ENCODE measurements at places on chromosomes 4 and X.

DNA sequence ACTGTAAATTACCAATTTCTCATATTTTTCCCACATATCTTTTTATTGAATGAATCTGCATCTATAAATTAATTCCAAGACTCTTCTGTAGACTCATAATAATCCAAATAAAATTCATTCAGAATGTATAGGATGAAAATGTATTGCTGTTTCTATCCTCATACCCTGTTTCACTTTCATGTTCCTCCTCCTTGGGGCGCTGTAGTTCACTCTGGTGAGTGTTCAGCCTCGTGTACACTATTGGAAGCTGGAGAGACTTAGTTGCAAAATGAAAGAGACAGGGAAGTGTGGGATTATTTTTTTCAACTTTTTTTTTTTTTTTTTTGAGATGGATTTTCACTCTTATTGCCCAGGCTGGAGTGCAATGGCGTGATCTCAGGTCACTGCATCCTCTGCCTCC is 296.1 kb downstream of the TLL1 start:
- no peak for DNase-seq

DNA sequence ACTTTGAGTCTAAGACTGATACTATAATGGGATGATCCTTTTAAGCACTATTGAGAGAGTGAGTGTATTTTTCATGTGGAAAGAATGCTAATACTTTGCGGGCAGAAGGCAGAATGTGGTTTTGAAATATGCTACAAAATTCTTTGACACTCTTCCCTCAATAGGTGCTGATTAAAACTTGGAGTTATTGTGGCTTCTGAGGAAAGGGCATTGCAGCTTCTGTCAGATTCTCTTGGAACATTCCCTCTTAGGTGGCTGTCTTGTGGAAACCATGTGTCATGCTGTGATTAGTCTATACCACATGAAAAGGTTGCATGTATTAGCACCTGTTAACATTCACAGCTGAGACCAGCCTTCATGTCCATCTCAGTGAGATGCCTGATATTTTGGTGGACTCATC is 547.0 kb downstream of the STIM2 start:
- DNase-seq: no peak

GRCh38 chrX:13716905-13717304 is 17.5 kb downstream of the TRAPPC2 start:
- no peak for DNase-seq

DNA sequence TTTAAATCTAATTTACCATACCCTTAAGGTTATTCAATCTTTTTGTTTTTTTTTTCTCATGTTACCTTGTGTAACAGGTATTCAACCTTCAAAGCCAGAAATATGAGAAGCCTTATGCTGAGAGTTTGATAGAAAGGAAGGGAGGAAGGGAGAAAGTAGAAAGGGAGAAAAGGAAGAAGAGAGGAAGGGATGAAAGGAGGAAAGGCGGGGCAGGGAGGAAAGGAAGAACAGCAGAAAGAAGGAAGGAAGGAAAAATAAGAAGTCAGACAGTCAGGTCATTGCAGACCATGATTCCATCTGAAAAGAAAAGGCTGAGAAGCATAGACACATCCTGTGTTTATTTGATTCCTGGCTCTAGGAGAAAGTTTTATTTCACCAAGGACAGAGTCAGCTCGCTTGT is 30.9 kb downstream of the RTL9 start:
- no peak for DNase-seq

- DNase-seq: no peak
Measured at GRCh38 chr4:53508446-53508845, 82.8 kb downstream of the LNX1 start.

GRCh38 chr4:148029781-148030180 is 297.9 kb downstream of the ARHGAP10 start:
- no peak for DNase-seq

DNA sequence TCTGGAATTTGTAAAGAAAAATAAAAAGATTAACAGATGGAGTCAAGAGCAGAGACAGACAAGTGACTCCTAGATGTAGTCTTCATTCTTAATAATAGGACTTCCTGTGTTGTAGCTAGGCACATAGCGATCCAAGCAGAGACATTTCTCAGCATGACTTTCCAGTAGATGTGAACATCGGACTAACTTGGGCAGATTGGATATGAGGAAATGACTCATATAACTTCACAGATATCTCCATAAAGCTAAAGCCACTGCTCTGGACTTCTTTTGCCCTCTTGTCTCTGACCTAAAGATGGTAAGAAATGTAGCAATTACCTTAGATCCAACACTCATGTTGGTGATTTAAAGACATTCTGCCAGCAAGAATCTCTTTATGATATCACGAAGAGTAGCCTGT is 131.7 kb downstream of the EPHA5 start:
- no peak for DNase-seq

- no peak for DNase-seq
Measured at GRCh38 chrX:127313635-127314034, 494.1 kb downstream of the PRR32 start.

DNA sequence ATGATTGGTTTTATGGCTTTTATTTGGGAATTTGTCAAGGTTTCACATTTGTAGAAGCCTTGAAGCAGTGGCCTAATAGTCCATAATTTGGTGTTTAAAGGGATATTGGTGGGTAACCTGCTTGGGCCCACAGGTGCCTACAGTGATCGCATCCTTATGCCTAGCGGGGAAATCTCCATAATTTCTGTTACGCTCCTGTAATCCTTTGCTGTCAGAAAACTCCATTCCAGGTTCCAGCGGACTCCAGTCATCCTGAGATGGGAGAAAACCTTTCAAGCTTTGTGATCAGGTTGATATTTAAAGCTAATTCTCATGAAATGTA is 257.0 kb upstream of the JADE1 start:
- no peak for DNase-seq

GRCh38 chr4:112956484-112956896 is 93.0 kb upstream of the ANK2 start:
- peak; percentile 1 for DNase-seq

- peak; percentile 34 for DNase-seq
Measured at GRCh38 chrX:8341814-8342590, 122.6 kb upstream of the VCX3B start.

- DNase-seq: no peak
Measured at GRCh38 chr4:47762376-47763266, 75.2 kb downstream of the CORIN start.

- DNase-seq: no peak
Measured at GRCh38 chr4:148258535-148258934, 183.7 kb downstream of the NR3C2 start.

GRCh38 chr4:128346054-128346716 is 58.6 kb upstream of the PGRMC2 start:
- DNase-seq: no peak

DNA sequence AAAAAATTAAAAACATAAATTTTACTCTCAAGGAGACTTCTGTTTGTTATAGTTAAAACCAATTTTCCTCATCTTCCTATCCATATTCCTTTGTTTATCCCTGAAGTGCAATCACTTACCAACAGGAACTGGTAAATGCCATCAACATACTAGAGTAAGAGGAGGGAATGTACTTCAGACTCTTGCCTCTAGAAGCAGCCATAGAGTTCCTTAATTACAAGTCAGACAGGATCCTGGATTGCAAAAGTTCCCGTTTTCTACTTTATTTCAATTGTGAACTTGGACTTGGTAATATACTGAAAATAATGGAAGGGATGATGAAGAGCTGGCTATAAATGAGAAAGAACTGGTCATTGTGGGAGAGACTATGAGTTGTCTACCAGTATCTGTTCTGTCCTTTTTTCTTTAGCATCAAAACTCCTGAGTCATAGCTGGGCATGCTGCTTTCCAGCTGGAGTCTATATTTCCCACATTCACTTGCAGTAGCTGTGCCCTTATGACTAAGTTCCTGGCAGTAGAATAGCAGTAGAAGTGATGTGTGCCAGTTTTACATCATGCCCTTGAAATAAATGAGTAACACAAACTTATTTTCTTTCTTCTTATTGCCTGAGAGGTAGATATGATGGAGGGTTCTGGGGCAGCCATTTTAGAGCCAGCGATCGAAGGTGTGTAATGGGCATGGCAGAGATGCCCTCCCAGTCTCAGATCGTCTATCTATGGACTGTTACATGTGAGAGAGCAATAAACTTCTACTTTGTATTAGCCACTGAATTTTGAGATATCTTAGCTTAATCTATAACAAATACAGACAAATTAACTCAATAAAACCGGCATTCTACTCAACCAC is 26.8 kb upstream of the SPARCL1 start:
- DNase-seq: no peak

DNA sequence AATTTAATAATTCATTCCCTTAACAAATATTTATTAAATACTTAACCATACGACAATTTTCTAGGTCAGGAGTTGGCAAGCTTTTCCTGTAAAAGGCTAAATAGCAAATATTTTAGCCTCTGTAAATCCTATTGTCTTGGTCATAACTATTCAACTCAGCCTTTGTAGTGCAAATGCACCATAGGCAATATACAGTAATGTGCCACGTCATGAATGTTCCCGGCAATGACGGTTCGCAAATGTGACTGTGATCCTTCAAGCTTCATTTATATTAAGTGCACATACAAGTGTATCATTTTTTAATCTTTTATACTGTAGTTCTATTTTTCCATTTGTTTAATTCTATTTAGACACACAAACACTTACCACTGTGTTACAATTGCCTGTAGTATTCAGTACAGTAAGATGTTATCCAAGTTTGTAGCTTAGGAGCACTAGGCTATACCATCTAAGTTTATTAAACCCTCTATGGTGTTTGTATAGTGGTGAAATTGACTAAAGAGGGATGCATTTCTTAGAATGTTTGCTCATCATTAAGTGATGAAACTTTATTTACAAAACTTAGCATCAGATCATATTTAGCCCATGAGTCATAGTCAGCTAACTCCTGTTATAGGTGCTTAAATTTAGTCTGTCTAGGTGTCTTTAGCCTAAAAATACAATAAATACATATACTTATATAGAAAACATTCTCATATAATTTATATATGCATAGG is 553.6 kb downstream of the STPG2 start:
- DNase-seq: no peak

- DNase-seq: no peak
Measured at GRCh38 chrX:72621625-72622485, 49.2 kb upstream of the HDAC8 start.

GRCh38 chrX:39421006-39421405 is 619.7 kb downstream of the MID1IP1 start:
- DNase-seq: no peak

DNA sequence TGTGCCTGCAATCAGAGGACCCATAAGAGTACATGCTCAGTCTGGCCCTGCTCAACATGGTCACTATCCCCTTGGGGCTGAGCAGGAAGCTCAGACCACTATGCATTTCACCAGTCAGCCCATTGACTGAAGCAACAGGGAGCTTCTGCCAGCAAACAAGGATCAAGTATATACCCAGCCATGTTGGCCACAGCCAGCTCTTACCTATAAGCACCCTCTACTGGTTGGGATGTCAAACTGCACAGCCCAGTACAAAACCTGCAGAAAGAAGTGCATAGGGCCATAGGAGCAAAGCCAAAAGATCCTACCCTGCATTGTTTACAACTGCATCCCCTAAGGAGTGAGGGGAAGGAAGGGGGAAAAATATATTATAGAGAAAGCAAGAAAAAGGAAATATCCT is 214.4 kb upstream of the CPEB2 start:
- no peak for DNase-seq

- DNase-seq: no peak
Measured at GRCh38 chrX:119970574-119970973, 27.0 kb upstream of the NKAP start.

GRCh38 chr4:119585771-119586170 is 42.8 kb downstream of the PDE5A start:
- no peak for DNase-seq

GRCh38 chrX:8405631-8406030 is 59.0 kb upstream of the VCX3B start:
- DNase-seq: no peak

DNA sequence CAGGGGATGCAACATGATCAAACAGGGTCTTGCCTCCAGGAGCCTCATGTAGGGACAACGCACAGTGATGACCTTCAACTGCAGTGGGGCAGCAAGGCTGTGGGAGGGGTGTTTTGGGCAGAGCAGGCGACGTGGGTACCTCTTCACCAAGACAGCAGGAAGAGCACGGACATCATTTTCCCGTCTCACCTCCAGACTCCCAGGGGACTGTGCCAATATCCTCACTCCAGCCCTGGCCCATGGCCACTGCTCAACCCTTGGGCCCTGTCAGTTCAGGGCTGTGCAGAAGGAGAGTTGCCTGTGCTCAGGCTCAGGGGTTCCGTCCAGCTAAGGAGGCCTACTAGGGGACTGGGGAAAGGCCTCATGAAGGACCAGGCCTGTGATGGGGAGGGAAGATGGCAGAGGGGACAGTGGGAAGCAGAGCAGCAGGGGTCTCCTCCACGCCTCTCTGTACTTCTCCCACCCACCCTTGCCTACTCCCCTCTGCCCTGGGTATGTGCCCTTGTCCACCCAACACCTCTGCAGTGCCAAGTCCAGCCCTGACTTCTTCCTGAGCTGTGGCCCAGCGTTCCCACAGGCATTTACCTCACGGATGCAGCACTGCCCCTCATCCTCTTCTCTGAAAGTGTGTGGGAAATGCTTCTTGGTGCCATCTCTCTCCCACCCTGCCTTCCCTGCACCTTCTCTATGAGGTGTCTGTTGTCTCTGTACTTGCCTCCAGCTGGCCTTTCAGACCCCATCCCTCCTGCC is 1.4 kb downstream of the IL9R start:
- DNase-seq: no peak

- no peak for DNase-seq
Measured at GRCh38 chrX:13102636-13103035, 58.2 kb upstream of the FAM9C start.

DNA sequence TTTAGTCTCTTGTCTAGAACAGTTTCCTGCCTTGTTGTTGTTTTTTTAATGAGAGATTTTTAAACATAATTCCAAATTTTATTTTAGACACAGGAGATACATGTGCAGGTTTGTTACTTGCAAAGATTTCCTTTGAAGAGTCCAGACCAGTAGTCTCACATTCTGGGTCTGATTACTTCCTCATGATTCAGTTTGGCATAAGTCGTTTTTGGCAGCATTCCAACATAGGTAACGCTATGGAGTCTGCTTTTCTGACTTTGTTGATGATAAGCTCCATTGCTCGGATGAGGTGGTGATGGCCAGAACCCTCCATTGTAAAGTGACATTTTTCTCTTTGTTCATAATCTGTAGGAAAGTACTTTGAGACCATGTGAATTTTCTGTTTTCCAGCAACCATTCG is 74.7 kb downstream of the CLCN4 start:
- no peak for DNase-seq

DNA sequence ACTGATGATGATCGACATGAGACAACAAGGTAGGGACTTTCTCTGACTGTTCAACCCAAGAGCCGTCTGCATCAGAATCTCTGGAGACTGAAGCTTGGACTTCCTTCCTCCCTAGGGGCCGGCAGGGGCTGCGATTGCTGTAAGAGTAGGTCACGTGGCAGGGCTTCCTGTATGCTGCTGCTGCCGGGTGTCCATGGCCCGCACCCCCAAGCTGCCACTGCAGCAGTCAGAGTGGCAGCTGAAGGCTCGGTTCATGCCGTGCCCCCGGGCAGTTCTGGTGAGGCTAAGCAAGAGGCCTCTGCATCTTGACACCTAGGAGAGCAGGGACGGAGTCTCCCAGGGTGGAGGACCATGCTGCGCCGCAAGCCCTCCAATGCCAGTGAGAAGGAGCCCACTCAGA is at the start of gene SASH3:
Gene SASH3 (plus strand): TSS at position 203 of the 400 bp plus-strand sequence. CDS start 149 bp downstream, at position 352.
- no peak for DNase-seq

- no peak for DNase-seq
Measured at GRCh38 chr4:51909236-51909703, 66.3 kb downstream of the DCUN1D4 start.

GRCh38 chr4:37805091-37805490 is 21.4 kb upstream of the PGM2 start:
- no peak for DNase-seq

- DNase-seq: no peak
Measured at GRCh38 chrX:24169211-24169610, 19.7 kb downstream of the ZFX start.

GRCh38 chr4:55927803-55928437 is 20.8 kb upstream of the CEP135 start:
- DNase-seq: no peak

Measured in nucleus accumbens (tissue), 56 donors.